ENCODE measurements at places on chromosomes 13 and 19.

- no peak for DNase-seq
Observed at GRCh38 chr13:104584481-104584880, 1518.3 kb upstream of the SLC10A2 start.

- no peak for DNase-seq
Observed at GRCh38 chr13:94305033-94305432, 174.4 kb downstream of the DCT start.

GRCh38 chr13:39770221-39771090 is 115.0 kb downstream of the COG6 start:
- no peak for DNase-seq

DNA sequence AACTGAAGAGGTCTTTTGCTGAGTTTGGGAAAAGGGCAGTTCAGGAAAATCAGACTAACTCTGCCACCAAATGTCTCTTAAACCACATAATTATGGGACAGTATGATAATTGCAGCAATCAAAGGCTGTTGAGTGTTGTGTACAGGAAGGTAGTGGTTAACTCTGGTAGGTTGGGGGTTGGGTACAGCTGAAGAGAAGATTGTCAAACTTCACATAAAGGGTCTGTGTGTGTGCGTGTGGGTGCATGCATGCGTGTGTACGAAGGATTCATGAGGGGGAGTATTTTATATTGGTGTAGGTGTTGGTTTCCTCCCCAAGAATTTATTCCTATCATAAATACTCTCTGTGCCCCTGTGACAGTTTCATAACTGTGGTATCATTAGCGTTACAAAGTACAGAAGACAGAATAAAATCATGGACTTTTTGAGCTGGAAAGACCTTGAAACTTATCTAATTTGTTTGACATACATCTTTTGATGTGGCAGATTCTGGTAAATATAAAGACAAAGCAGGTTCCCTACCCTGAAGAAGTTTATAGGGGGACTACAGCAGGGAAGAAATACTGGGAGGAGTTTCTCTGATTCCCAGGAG is 94.1 kb downstream of the PCCA start:
- DNase-seq, result no peak

GRCh38 chr13:43935878-43936277 is 56.2 kb downstream of the LACC1 start:
- DNase-seq, result no peak

- no peak for DNase-seq
Observed at GRCh38 chr19:24072720-24073119, 14.3 kb upstream of the ZNF254 start.

Data from activated effector memory CD4-positive, alpha-beta T cell treated with anti-CD3 and anti-CD28 coated beads, Interleukin-2, amount 50 U/mL, for 16 hours (primary cell).